Inflammatory macrophage treated with lipopolysaccharide for 4 hours (primary cell): ENCODE measurements at places on chromosomes 11 and 22.

DNA sequence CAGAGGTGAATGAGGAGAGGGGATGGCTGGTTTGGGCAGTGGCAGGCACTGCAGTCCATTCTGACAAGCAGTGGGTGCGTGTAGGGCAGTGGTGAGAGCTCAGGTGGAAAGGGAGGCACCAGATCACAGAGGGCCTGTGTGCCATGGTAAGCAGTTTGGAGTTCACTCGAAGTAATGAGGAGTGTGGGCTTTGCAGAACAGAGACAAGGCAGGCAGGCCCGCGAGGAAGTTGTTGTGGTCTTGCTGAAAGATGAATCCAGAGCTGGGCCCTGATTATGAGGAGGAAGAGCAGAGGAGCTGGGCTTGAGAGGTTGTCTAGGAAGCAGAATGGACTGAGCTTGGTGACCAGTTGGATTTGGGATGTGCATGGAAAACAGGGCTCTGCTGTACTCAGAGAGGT lies 1.6 kb upstream of the DNAJB13 start:
- no peak for DNase-seq

GRCh38 chr11:12581923-12582322 lies 92.3 kb upstream of the TEAD1 start:
- DNase-seq: no peak

GRCh38 chr11:1936072-1936780 lies 10.9 kb upstream of the MRPL23 start:
- no peak for DNase-seq

DNA sequence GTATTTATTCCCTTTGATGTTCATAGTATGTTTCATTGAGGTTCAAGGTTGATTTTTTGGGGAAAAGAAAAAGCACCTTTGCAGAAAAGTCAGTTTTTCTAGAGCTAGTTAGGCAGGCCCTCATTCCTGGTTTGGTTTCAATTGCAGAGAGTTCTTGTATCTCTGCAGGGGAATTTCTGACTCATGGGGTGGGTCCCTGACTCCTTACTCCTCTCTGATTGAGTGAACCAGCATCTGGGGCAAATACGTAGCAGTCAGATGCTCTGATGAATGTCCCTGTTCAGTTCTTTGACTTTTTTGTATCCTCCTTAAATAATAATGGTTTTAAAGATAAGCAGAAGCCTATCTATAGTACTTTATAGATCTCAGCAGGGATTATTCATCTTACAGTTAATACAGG lies 7.7 kb upstream of the NCR3LG1 start:
- no peak for DNase-seq

GRCh38 chr22:40348025-40348658 lies 1.8 kb downstream of the ADSL start:
- peak; percentile 51 for DNase-seq

DNA sequence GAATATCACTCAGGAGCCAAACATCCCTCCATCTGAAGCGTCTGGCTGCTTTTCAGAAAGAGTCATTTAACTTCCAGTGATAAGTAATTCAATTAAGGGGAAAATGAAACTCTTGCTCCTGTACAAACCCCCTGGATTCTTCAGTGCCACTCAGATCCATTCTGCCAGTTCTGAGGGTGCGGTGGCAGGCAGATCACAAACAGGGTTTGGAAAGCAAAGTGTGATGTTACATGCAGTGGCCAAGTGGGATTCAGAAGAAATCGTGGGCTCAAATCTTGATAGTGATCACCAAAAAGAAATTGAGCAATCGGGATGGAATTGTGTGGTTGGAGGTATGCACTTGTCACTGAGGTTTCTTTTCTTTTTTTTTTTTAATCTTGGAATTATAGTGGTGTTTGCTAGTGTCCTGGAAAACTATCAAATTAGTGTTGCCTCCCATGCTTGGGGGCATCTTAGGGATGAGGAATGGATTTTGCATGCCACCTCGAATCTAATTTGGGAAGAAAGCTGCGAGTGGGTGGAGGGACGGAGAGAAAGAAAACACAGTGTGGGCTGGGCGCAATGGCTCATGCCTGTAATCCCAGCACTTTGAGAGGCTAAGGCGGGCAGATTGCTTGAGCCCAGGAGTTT lies 22.5 kb upstream of the RTL6 start:
- no peak for DNase-seq

DNA sequence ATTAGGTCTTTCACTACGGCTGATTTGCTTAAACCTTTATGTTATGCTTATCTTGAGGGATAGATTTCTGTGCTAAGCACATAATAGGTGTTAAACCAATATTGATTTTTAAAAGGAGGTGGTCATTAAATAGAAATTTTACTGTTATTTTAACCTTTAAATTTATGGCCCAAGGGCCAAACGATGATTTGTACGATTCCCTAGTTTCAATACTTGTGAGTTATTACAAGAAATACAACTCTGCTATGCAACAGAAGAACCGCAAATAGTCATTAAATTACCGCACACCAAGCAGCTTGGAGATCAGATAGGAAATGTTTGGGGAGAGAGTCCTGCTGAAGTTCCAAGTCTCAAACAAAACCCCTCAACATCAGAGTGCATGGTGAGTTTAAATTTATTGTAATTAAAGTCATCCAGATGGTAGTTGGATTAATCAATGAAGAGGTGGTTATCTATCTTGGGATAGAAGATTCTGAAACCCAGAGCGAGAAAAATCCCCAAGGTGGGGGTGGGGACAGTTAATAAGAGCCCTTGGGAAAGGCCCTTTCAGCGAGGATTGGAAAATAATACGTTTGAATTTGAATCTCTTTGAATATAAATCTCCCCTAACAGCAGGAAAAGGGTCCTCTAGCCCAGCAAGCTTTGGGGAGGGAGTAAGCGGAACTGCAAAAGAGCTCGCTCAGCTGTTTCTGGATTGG lies 805 bp upstream of the QSER1 start:
- DNase-seq: no peak

GRCh38 chr11:19433367-19433766 lies 192.6 kb upstream of the E2F8 start:
- DNase-seq: no peak

GRCh38 chr11:32318071-32319055 lies 117.0 kb downstream of the WT1 start:
- DNase-seq: no peak

DNA sequence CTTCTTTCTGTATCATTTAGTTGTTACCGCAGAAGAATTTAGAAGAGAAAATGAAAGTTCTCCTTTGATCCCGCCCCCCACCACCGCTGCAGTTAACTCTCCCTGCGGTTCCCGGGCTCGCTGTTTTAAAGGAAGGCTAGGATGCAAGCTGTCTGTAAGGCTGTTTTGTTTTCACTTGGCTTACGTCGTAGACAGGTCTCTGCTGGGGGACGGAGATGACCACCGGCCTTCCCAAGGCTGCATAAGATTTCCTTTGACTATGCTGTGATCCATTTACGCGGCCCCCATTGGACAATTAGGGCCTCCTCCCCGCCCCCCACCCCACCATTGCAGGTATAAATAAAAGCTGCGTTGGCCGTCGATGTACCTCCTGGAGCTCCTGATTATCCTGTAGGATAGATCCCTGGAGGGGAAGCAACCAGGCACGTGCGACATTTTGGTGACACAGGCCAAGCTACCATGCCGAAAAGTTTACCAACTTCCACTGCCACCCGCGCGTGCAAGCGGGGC lies 1.4 kb upstream of the CPT1A start:
- DNase-seq: peak; percentile 69

- no peak for DNase-seq
These were observed 14.4 kb downstream of the BCL9L start for GRCh38 chr11:118911113-118911879.

- DNase-seq: peak; percentile 20
These were observed 8.2 kb downstream of the TMPRSS5 start for GRCh38 chr11:113697756-113698407.
